ENCODE measurements at places on chromosomes 12 and 14. TPM values are rescaled to one million over a fixed set of nuclear protein-coding genes. Genes with fewer than 3 reads are reported as not detected.

KRT83 gene
- total RNA-seq: not detected

CEBPE gene
- not detected for total RNA-seq

CLEC2A gene
- total RNA-seq: not detected

ZFP36L1 gene
- total RNA-seq: 13.9 TPM

SIX1 gene
- total RNA-seq: 1.8 TPM

TAS2R20 gene
- 2.1 TPM for total RNA-seq

KRT7 gene
- total RNA-seq: 3.5 TPM

KRT71 gene
- not detected for total RNA-seq

KRT82 gene
- total RNA-seq: not detected

CLEC7A gene
- total RNA-seq: not detected

COX8C gene
- total RNA-seq: 0.33 TPM

KRT2 gene
- total RNA-seq: not detected

CLEC14A gene
- 2.6 TPM for total RNA-seq

TMEM121 gene
- 8.0 TPM for total RNA-seq

P2RX2 gene
- total RNA-seq: not detected

PIWIL1 gene
- total RNA-seq: not detected

TMCC3 gene
- 0.33 TPM for total RNA-seq

TAS2R31 gene
- total RNA-seq: 2.6 TPM

KLRC1 gene
- total RNA-seq: not detected

PAX9 gene
- total RNA-seq: not detected

HRK gene
- total RNA-seq: under 0.01 TPM

IFNG-AS1 gene
- total RNA-seq: not detected

GNPTAB gene
- total RNA-seq: 49.7 TPM

LUM gene
- 217 TPM for total RNA-seq

RPL10L gene
- not detected for total RNA-seq

CYP27B1 gene
- total RNA-seq: under 0.01 TPM

UNG gene
- 23.9 TPM for total RNA-seq

POU6F1 gene
- 3.3 TPM for total RNA-seq

SYNE2 gene
- 10.3 TPM for total RNA-seq

IL26 gene
- not detected for total RNA-seq

ASCL1 gene
- not detected for total RNA-seq

IFI27L2 gene
- 225 TPM for total RNA-seq

RNASE7 gene
- not detected for total RNA-seq

Data from fibroblast of lung (primary cell).